ENCODE measurements at places on chromosomes 11 and 22.

DNA sequence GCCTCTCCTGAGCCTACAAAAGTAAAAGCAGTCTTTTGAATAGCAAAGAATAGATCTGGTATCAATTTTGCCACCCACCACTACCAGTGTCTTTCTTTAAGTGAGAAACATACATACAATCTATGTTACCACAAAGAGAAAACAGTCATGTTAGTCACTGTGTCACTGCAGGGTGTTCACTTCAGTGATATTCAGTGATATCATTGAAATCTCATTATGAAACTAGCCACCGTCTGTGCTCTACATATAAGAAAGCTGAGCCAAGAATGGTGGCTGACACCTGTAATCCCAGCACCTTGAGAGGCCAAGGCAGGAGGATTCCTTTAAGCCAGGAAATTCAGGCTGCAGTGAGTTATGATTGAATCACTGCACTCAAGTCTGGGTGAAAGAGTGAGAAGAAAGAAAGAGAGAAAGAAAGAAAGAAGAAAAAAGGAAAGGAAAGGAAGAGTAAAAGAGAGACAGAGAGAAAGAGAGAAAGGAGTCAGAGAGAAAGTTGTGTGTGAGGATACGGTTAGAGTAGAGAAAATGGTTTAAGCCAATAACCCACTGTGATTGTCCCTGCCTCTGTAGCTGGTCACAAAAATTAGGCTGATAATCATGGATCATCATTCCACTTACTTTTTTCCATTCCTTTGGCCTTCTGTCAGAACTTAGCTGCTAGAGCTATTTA lies 847.1 kb downstream of the FAM181B start:
- no peak for DNase-seq

GRCh38 chr11:131546218-131546895 lies 175.9 kb downstream of the NTM start:
- DNase-seq: no peak

DNA sequence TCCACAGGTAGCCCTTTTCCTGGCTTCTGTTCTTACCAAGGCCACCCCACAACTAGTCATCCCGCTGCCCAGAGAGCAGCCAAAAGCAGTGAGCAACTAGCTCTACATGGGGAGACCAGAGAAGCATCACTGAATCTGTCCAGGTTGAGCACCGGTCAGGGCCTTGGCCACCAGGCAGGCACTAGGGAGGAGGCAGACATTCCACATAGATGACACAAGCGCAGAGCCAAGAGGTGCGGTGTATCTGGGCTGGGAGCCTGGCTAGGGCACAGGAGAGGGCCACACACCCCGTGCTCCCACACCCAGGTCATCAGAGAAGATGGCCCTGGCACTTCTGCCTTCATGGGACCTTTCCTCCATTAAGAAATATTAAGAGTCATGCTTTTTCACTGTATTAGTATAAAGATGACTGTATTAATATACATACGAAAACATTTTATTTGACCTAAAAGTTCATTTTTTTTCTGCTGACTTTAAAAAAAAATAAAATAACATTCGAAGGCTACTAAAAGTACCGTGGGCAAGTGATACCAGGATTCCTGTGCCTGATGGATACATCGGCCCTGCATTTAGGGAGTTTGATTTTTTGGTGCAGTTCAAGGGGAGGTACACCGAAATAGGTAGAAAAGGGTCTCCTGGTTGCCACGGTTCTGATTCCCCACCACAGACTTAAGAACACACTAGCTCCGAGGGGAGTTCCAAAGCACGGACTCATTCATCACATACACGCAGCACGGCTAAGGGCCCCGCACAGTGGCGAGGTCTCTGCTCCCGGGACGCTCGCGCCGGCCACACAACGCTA lies 1.2 kb downstream of the DGCR2 start:
- no peak for DNase-seq

DNA sequence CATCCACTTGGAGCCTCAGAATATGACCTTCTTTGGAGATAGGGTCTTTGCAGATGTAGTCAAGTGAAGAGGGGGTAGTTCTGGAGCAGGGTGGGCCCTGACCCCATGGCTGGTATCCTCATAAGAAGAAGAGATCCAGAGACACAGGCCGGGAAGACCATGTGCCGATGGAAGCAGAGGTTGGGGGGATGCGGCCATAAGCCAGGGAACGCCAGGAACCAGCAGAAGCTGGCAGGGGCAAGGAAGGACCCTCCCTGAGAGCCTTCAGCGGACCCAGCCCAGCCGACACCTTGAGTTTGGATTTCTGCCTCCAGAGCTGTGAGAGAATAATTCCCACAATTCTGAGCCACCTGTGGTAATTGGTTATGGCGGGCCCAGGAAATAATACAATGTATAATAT lies 26.1 kb upstream of the SMIM38 start:
- DNase-seq: no peak

GRCh38 chr11:81946831-81947230 lies 786.8 kb downstream of the FAM181B start:
- no peak for DNase-seq

DNA sequence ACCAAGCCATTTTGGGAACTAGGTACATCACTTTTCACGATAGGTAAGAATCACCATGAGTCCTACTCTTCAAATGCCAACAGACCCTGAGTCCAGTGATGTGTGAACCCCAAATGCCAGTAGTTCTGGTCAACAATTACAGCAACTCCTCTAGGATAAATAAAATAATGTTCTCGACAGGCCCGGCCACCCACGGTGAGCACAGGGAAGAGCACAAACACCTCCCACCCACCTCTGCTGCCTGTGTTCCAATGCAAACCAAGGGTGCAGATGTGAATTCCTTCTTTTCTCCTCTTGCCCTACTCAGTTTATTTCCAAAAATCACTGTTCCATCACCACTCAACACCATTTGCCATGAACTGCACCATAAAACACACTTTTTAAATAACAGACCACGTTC lies 33.3 kb downstream of the MPPED2 start:
- no peak for DNase-seq

DNA sequence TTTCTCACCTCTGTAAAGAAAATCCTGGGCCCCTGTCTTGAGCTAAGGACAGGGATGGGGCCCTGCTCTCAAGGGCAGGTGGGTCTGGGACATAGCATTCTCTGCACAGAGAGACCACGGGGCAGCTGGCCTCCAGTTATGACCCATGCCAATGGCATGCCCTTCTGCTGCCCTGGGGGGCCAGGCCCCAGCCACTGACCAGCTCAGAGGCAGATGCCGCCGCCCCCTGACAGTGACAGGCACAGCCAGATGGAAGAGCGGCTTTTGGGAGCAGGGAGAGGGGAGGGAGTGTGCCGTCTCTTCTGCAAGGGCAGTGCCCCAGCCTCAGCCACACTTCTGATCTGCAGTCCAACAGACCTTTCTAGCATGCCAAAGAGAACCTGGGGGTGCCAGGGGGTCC lies 114.8 kb upstream of the NAV2 start:
- no peak for DNase-seq

Measured in stimulated activated CD4-positive, alpha-beta T cell treated with anti-CD3 and anti-CD28 coated beads, Interleukin-15, amount 100 ng/mL, for 1 hour (primary cell).